ENCODE measurements at places on chromosomes 1 and 21. TPM values are rescaled to one million over a fixed set of nuclear protein-coding genes. Genes with fewer than 3 reads are reported as not detected.
A peak's percentile ranks its signal among the peaks of the same experiment; 100 is the strongest.

The ICOSLG gene
- 4.0 TPM for total RNA-seq

- peak; percentile 53 for DNase-seq
These were observed 10.3 kb downstream of the ALX3 start for GRCh38 chr1:110060034-110060661.

- DNase-seq: no peak
These were observed 177.3 kb downstream of the KIF26B start for GRCh38 chr1:245332085-245332484.

- no peak for DNase-seq
These were observed 908 bp upstream of the ELK4 start for GRCh38 chr1:205632669-205633169.

- no peak for DNase-seq
These were observed 28.1 kb upstream of the C1QA start for GRCh38 chr1:22608361-22608760.

GRCh38 chr1:22712502-22713271, 2.0 kb downstream of the EPHB2 start:
- no peak for DNase-seq

The FCGR1A gene
- 1.1 TPM for total RNA-seq

DNA sequence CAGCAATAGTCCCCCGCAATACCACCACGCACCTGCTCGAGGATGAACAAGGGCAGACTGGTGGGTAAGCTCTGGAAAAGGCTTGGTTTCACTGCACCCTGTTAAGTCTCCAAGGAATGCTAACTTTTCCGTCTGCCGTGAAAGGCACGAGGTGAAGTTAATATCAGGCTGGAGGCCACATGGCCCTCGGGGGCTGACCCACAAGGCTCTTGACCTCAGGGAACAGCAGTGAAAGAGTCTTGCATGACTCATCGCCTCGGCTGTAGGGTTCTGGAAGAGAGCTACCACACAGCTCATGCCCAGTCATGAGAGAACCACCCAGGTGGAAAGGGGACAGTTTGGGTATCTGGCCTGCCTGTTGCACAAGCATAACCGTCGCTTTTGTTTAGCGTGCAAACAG, 24.7 kb downstream of the SCCPDH start:
- DNase-seq: no peak

DNA sequence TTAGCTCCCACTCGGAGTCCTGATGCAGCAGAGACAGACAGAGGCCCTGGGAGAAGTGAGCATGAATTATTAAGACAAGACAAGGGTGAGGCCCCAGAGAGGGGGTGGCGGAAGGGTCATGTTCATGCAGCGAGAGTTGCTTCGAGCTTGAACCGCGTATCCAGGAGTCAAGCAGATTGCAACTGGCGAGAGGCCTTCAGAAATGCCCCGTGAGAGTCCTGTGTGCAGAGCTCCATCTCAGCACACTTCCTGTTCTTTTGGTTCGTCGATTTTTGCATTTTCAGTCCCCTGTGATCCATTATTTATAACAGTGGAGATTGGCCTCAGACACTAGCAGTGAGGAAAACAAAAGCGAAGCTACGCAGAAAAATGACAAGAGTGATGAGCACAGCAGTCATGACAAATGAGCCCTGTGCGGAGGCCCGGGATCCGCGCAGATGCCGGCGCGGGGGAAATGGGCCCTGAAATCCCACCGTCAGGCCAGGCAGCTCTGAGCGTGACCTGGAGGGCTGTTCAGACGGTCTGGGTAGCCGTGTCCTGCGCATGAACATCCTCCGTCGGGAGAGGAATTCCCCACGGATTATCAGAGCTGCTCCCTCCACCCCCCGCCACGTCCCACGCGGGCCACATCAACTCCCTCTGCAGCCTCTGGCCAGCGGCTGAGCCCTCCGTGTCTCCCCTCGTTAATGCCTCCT, 15.0 kb downstream of the PDE9A start:
- DNase-seq: no peak

GRCh38 chr1:156511644-156512043, 11.1 kb upstream of the MEF2D start:
- no peak for DNase-seq

DNA sequence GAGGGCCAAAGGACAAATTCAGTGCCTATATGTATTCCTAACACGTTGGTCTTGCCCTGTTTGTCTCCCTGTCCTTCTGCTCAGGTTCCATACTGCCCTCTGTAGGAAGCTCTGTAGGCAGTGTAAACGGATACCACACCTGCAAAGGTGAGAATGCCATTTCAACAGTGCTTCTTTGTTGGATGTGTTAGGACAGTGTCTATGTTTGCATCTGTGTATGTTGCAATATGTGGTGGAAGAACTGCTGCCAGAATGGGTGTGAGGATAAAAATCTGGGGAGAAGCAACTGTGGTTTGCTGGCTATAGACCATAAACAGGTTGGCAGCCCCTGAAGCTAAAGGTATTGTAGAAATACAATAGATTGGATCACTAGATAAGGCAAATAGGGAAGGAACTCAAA, 113.1 kb upstream of the BMP8A start:
- peak; percentile 52 for DNase-seq

- peak; percentile 75 for DNase-seq
These were observed 24.8 kb downstream of the RNF19B start for GRCh38 chr1:32939655-32940371.

The SLC9C2 gene
- total RNA-seq: not detected

DNA sequence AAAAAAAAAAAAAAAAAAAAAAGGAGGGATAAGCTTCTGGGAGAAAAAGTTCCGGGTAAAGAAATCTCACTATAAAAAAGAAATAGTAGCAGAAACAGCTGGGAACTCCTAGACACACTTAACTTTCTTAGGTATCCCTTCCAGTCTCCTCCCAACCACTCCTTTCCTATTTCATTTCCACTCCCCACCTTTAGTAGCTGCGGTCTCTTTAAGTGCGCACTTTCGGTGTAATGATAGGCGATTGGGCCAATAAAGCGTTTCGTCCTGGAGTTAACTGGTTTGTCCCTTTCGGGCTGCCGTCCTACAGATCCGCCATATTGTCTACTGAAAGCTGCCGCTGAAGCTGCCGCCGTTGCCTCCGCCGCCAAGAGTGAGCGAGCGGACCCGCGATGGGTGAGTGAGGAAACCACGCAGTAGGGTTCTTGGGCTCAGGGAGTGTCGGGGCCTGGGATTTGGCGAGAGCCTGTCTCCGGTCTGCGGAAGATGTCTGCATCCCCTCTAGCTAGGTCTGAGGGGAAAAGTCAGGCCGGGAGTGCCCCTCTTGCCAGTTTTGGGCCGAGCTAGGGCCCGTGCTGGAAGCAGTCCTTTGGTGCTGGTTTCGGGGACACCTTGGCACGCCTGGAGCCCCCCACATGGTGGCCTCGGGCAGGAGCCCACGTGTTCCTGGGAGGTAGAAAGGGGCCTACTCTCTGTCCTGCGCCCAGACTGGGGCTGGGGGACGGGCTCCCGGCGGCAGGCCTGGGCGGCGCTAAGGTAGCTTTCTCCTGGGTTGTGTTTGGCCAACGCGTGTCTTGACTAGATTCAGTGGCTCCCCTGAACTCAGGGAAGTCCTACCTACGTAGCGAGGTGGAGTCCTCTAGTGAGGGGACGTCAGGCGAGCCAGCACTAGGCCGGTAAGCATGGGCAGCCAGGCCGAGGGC, at the start of gene KPNA6:
Gene KPNA6 (plus strand): TSS at position 315 of the 920 bp plus-strand sequence. CDS start 75 bp downstream, at position 390.
- peak; percentile 96 for DNase-seq

- DNase-seq: no peak
These were observed 47.8 kb downstream of the GADD45A start for GRCh38 chr1:67732750-67733151.

GRCh38 chr1:205448540-205449253, 7.1 kb downstream of the BLACAT1 start:
- no peak for DNase-seq

The KCNJ15 gene
- 0.21 TPM for total RNA-seq

GRCh38 chr21:46226146-46226545, 2.4 kb downstream of the LSS start:
- DNase-seq: no peak

DNA sequence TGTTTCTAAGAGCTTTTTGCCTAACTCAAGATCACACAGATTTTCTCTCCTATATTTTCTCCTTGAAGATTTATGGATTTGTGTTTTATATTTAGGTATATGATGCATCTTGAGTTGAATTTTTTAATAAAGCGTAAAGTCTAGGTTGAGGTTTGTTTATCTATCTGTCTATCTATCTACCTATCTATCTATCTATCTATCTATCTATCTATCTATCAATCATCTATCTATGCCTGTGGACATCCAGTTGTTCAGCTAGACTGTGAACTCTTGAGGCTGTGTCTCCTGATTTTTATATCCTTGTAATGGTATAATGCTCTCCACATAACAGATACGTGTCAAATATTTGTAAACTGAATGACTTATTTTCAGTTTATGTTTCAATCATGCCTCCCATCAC, 120.1 kb downstream of the DNAH14 start:
- no peak for DNase-seq

The DPYD gene
- total RNA-seq: 4.9 TPM

- DNase-seq: peak; percentile 83
These were observed 1.1 kb upstream of the PRXL2B start for GRCh38 chr1:2585318-2586092.

The TAF13 gene
- total RNA-seq: 50.9 TPM

DNA sequence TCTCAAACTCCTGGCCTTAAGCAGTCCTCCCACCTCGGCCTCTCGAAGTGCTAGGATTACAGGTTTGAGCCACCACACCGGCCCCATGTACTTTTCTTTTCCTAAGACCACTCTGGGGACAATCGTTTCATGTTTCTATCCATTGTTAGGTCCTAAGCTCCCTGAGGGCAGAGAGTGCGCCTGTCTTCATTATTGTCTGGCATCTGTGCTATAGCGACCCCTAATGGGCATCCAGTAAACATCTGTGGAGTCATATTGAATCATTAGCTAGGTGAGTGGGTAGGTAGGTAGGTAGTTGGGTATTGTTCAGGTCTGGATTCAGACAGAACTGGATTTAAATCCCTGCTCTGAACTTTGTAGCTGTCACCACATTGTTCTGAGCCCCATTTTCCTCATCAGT, 66.1 kb downstream of the TMEM53 start:
- no peak for DNase-seq

- no peak for DNase-seq
These were observed 101.4 kb downstream of the PBX1 start for GRCh38 chr1:164660412-164660772.

DNA sequence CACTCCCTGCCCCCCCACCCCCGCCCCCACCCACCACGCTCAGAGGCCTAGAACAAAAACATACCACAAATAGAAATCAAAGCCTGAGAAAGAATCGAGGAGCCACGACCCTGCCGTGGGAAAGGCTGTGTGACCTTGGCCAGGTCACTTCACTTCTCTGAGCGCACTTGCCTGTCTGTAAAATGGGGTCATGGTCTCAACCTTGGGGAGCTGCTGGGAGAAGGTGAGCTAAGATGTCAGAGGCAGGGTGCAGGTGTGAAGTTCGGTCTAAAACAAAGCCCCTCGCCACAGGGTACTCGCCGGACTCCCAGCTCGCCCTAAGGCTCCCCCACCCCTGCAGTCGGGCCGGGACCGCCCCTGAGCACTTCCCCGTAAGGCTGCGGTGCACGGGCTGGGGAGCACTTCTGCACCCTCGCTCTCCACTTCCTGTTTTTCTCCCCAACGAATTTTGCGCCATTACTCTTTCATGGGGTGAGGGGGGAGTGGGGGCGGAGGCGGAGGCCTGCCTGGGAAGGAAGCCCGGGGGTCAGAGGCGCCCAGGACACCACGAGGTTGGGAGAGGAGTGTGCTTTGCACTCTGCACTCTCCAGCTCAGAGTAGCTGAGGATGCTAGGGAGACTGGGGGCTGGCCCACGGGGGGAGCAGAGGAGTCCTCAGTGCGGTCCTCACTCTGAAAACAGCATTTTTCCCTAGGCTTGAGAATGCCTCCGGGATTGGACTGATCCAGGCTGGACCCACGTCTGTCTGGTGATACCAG, 21.9 kb upstream of the PIK3CD start:
- DNase-seq: peak; percentile 50

- peak; percentile 34 for DNase-seq
These were observed 953 bp downstream of the TRIM46 start for GRCh38 chr1:155174324-155175280.

The C1orf226 gene
- 54.0 TPM for total RNA-seq

The CDC42SE1 gene
- total RNA-seq: 57.9 TPM

DNA sequence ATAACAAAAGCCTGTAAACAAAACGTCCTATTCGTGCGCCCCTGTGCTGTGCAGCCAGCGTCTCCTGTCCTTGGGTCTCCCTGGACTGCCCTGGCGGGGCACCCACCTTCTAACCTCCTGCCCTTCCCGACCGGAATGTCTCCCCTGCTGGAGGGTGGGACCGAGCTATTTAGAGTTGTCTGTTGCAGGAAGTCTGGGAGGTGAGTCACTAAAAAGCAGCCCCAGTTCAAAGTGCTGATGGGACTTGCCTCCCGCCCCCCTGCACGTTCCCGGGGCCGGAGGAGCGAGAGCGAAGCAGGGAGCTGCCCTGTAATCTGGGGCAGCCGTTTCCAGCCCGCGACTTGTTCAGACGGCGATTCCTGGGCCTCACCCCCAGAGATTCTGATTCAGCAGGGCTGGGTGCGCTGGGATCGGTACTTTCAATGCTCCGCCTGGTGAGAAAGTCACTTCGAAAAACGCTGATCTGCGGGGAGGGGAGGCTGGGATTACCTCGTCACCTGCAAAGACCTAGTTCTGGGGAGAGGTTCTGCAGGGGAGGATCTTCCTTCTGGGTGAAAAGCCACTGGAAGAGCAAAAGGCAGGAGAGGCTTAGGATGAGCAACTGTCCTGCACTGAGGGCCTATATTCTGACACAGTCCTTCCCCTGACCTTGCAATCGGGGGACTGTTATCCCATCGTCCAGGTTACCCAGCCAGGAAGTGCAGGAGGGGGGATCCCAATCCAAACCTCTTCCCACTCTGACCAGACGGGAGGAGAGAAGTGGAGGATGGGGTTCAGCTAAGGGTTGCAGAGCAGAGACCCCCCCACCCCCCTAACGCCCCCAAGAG, 1.2 kb upstream of the DHRS3 start:
- peak; percentile 90 for DNase-seq

DNA sequence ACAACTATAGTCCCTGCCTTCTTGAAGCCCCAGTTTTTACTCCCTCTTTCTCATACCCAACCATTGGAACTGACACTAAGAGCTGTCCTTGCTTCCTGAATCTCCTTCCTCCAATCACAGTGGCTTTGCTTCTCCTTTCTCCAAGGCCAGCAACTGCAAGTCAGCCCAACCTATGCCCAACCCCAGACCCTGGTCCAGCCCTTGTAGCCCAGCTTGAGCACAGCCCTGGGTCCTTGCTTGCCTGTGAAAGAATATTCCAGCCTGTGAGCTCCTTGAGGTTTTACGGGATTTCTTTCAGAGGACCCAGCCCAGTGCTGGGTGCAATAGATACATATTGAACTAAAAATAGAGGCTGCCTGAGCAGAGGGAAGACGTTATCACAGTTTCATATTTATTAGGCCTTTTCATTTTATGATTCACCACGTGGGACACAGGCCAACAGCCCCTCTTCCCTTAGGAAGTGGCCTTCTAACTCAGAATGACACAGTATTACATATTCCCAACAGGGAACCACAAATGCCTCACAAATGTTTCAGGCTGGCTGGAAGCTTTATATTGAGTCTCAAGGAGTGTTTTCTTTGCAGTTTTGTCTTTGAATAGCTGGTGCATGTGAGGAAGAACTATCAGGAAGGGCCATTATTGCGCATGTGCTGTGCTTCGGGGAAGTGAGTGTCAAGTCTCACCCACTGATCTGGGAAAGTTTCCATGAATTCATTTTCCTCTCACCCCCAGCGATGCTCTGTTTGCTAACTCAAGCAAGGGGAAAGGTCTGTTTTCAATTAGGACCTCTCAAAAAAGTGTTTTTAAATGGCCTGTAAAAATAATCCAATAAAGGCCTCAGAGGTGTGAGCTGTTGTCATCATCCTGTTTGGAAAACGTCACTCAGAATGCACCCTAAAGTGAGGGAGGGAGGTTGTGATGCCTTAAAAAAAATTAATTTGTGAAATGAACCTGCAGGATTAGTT, 92.3 kb upstream of the NFIA start:
- no peak for DNase-seq

GRCh38 chr1:3884966-3885365, 15.1 kb downstream of the C1orf174 start:
- no peak for DNase-seq
